ENCODE measurements at places on chromosomes 7 and 10.

DNA sequence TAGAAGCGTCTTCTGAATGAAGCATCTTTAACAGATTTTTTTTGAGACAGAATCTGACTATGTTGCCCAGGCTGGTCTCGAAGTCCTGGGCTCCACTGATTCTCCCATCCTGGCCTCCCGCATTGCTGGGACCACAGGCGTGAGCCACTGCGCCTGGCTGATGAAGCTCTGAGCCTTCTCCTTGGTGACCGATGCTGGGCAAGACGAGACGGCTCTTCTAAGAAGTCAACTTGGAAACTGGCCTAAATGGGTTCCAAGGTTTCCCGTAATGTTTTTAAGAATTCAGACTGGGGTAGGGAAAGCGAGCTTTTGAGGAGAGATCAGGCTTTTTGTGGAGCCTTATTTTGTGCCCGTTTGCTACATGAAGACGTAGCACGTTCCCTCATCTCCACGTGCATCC, 224.5 kb downstream of the ZMYND11 start:
- DNase-seq: no peak

DNA sequence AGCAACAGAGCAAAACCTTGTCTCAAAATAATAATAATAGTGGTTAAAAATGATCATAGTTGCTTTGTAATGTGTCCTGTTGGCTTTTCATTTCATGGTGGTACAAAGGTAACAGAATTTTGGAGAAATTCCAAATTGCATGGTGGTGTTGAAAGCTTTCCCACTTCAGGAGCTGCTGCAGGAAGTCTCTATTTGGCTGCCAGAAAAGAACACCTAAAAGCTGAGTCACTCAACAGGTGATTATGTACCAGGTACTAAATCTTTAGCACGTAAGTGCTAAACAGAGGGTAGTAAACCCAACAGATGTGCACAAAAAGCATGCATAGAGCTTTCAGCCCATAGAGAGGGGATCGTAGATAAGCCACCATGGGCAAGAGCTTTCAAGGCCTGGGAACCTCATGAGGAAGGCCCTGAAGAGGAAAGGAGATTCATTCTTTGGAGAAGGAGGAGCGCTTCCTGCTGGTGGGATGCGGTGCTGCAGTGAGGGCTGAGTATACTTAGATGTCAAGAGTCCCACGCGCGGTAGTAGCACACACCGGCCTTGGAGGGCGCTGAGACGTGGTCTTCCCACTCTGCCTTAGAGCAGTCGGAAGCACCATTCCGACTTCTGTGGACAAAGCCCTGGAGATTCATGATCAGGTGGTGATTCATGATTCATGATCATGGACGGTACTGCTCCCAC, 118.7 kb downstream of the RALA start:
- DNase-seq: peak; percentile 29

DNA sequence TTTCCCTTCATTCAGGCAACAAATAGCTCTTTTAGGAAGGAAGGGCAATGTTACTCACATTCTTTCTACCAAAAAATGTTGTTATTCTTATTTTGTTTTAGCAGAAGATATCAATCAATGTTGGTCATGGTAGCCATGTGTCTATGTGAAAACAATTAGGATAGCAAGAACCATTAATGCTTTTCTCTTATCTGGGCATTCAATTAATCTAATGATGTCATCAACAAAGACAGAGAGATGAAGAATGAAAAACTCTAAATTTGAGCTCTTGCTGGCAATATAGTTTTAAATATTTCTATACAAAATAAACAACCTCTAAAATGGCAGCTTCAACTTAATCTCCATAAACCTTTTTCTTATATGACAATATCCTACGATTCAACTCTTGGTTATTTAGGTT, 353.7 kb upstream of the ANKRD30A start:
- DNase-seq: no peak

GRCh38 chr7:155930061-155930460, 117.8 kb upstream of the SHH start:
- DNase-seq: no peak

DNA sequence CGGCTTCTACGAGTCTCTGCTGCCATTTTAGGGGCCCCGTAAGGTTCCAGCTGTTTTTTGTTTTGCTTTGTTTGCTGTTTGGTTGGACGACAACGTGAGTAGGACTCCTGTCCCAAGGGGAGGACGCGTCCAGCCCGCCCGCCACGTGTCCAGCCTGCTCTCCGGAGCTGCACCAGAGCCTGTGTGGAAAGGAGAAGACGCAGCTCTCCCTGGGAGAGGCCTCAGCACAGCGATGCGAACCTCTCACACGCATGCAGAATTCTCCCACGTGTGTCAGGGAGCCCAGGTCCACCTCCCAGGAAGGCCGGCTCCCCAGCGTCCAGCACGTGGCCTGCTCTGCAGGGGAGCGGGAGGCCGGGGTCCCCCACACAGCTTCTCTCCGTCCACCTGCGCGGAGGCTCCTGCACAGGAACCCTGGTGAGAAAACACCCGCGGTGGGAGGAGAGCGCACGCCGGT, 36.4 kb upstream of the DNAJB6 start:
- DNase-seq: no peak

- no peak for DNase-seq
These were observed 524.0 kb upstream of the KCND2 start for GRCh38 chr7:119748991-119749390.

- peak; percentile 65 for DNase-seq
These were observed 24.8 kb upstream of the FFAR4 start for GRCh38 chr10:93541402-93542357.

- DNase-seq: no peak
These were observed 5.4 kb downstream of the POLD2 start for GRCh38 chr7:44117801-44118429.

- DNase-seq: no peak
These were observed 47.2 kb downstream of the OSBPL3 start for GRCh38 chr7:24932815-24933214.

- no peak for DNase-seq
These were observed 78.7 kb upstream of the PPP2R2D start for GRCh38 chr10:131822013-131822691.

GRCh38 chr10:133316266-133316665, 7.6 kb downstream of the ZNF511 start:
- no peak for DNase-seq

GRCh38 chr10:107577221-107577620, 412.7 kb upstream of the SORCS1 start:
- no peak for DNase-seq

DNA sequence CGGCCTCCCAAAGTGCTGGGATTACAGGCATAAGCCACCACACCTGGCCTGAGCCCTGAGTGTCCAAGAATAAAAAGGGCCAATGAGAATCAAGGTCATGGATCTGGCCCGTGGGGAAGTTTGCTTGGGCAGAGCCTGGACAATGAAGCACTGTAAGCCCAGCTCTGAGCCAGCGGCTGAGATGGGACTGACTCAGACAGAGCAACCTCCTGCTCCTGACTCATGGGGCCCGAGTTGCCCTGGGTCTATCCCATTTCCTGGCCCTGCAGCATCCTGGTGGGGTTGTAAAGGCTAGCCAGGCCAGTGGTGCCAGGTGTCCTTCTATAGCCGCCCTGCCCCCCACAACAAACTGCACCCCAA, 5.2 kb upstream of the MYH16 start:
- DNase-seq: no peak

- DNase-seq: peak; percentile 28
These were observed 59.8 kb downstream of the COA1 start for GRCh38 chr7:43669286-43670081.

- DNase-seq: peak; percentile 64
These were observed 10.5 kb downstream of the ZNF282 start for GRCh38 chr7:149205690-149206381.

- no peak for DNase-seq
These were observed 170.1 kb downstream of the RTKN2 start for GRCh38 chr10:62098278-62099121.

- DNase-seq: no peak
These were observed 99.9 kb upstream of the JAZF1 start for GRCh38 chr7:28280516-28280915.

GRCh38 chr7:38427279-38427955, 154.0 kb upstream of the TARP start:
- DNase-seq: no peak

Measured in small intestine (tissue), 16 donors.